ENCODE measurements at places on chromosomes 1 and 21. TPM values are rescaled to one million over a fixed set of nuclear protein-coding genes. Genes with fewer than 3 reads are reported as not detected.

The PGBD5 gene
- polyA plus RNA-seq, result 39.1 TPM

The FCRL6 gene
- not detected for polyA plus RNA-seq

The PHC2 gene
- polyA plus RNA-seq, result 68.9 TPM

The CD1C gene
- polyA plus RNA-seq, result 1.3 TPM

The LEMD1 gene
- polyA plus RNA-seq, result not detected

The SELENBP1 gene
- polyA plus RNA-seq, result 24.0 TPM

The CAMK1G gene
- not detected for polyA plus RNA-seq

The PLPPR4 gene
- polyA plus RNA-seq, result 9.2 TPM

The GBP4 gene
- 3.4 TPM for polyA plus RNA-seq

The NBPF11 gene
- polyA plus RNA-seq, result 24.0 TPM

The CHIA gene
- not detected for polyA plus RNA-seq

The RGS1 gene
- 3.7 TPM for polyA plus RNA-seq

The GBP2 gene
- polyA plus RNA-seq, result 1.3 TPM

The FAM110D gene
- 0.47 TPM for polyA plus RNA-seq

The CATSPERE gene
- 0.50 TPM for polyA plus RNA-seq

The MAP3K7CL gene
- polyA plus RNA-seq, result 110 TPM

The UBE2U gene
- not detected for polyA plus RNA-seq

The TLCD4 gene
- polyA plus RNA-seq, result 5.8 TPM

The MX1 gene
- polyA plus RNA-seq, result 6.1 TPM

The KRTAP13-2 gene
- polyA plus RNA-seq, result not detected

The GALE gene
- polyA plus RNA-seq, result 21.7 TPM

The LCE2B gene
- polyA plus RNA-seq, result not detected

The CCDC185 gene
- polyA plus RNA-seq, result not detected

The TTC4 gene
- 20.9 TPM for polyA plus RNA-seq

The CACNA1S gene
- polyA plus RNA-seq, result 21.3 TPM

The HAO2 gene
- polyA plus RNA-seq, result 0.23 TPM

The ZNF648 gene
- 0.11 TPM for polyA plus RNA-seq

The ARHGEF16 gene
- 0.67 TPM for polyA plus RNA-seq

The IFFO2 gene
- polyA plus RNA-seq, result 9.6 TPM

The NMNAT2 gene
- polyA plus RNA-seq, result 2.0 TPM

The DIRAS3 gene
- 3.3 TPM for polyA plus RNA-seq

The GPR89A gene
- polyA plus RNA-seq, result 9.8 TPM

The AJAP1 gene
- 1.3 TPM for polyA plus RNA-seq

The AMY1B gene
- polyA plus RNA-seq, result not detected

The GUCA2A gene
- polyA plus RNA-seq, result not detected

The LCE1B gene
- not detected for polyA plus RNA-seq

The PGM1 gene
- polyA plus RNA-seq, result 71.3 TPM

The CD52 gene
- polyA plus RNA-seq, result 2.6 TPM

The PRELP gene
- 3.6 TPM for polyA plus RNA-seq

The SLC30A1 gene
- polyA plus RNA-seq, result 15.0 TPM
